ENCODE measurements at places on chromosomes 6 and 20.

DNA sequence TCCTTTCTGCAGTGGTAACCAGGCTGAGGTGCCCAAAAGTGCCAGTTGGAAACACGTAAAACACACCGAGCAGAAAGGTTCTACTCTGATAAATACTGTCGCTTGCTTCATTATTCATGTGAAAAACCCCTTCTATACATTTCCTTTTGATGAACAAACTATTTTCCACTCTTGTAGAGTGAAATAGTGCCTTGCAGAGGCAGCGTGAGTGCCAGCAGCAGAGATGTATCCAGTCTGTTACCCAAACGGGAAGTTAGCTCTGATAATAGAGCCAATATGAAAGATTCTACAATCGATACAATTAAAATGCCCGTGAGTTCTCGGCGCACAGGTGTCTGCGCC is 1.5 kb downstream of the ZBTB46 start:
- DNase-seq = no peak

GRCh38 chr6:27279513-27280063 is 32.1 kb downstream of the PRSS16 start:
- no peak for DNase-seq

DNA sequence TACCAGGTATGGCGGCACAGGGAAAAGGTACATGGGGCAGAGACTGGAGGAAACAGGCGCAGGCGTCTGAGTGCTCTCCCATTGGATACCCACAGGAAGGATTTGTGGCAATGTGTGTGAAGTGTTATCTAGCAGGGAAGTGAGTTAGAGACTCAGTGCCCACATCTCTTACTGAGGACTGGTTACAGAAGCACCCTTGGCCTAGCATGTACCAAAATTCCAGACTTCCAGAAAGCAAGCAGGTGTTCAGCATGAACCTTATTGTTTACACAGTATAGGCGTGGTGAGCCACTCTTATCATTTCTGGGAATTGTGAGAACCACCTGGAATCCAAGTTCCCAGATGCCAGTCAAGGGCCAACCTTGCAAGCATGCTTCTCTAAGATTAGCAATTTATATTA is 14.2 kb downstream of the MANBAL start:
- peak; percentile 40 for DNase-seq

- DNase-seq = no peak
Measured at GRCh38 chr20:39607141-39607540, 645.0 kb downstream of the DHX35 start.

DNA sequence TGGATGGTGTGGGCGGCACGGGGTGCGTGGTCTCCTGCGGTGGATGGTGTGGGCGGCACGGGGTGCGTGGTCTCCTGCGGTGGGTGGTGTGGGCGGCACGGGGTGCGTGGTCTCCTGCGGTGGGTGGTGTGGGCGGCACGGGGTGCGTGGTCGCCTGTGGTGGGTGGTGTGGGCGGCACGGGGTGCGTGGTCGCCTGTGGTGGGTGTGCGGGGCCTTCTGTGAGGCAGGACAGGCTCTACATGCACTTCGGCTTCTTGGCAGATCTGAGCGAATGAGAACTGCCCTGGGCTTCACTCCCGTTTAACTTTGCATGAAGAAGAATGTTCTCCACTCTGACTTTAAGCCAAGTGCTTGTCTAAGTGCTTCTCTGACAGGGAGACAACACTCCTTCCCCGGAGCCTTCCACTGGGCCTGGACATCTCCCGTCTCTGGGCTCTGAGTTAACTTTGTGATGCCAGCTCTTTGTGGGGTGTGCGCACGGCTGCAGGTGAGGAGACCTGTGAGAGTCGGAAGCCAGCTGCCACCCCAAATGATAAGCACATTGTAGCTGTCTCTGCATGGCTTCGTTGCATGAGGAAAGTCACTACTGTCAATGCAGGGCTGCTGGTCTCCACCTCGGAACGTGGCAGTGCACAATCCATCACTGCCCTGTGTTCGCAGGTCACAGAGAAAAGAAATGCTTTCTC is 244.8 kb downstream of the DLL1 start:
- DNase-seq = no peak

DNA sequence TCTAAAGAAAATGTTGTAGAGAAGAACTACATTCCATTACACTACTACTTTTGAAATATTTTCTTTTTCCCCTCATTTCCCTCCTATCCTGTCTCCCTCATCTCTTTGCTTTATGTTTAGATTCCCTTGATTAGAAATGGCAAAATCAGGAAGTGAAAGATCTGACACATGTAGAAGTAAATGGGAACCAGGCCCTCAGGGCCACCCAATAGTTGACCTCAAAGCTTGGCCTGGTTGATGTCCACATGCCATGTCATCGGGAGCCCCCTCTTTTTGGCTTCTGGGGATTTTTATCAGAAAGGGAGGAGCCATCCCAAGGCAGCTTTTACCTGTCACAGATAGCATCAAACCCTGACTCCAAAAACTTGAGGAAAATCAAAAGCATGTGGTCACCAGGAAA is 168.3 kb upstream of the ECI2 start:
- no peak for DNase-seq

- no peak for DNase-seq
Measured at GRCh38 chr6:157714153-157714490, 108.9 kb upstream of the SNX9 start.

- no peak for DNase-seq
Measured at GRCh38 chr6:4314201-4314707, 178.9 kb upstream of the ECI2 start.

DNA sequence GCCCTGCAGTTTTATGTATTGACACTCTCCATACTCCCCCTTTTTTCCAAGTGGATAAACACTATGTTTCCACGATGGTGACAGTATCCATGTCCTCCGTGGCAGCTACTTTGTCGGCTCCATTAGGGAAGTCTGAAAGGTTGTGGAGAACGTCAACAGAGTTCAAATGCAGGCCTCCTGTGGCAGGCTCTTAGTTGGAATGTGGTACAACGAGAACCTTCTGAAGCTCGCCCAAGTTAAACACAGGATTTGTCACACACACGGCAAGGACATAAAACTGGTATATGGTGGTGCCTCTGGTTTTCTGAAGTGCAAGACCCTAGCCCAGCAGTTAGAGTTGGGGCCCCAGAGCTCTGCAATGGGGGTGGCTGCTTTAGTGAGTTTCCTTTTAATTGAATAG is 187.0 kb upstream of the TAB2 start:
- DNase-seq = no peak

DNA sequence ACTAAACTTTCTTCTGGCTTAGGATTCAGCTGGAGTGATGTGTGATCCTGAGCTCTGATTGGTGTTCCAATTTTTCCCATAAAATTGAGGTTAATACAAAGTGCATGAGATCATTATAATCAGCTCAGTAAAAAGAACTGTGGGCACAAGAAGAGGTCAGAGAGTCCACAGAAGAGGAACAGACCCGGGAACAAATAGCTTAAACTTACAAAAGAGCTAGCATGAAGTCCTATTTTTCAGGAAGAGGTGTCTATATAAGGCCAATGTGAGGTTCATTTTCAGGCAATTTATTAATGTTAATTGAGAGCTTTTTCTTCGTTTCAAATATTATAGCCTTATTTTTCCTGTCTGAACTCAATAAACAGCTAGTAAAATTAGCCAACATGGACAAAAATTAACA is 26.9 kb upstream of the STX11 start:
- DNase-seq = no peak
